ENCODE measurements at places on chromosomes 7 and 10.

- DNase-seq = no peak
Measured at GRCh38 chr7:155920068-155920461, 107.8 kb upstream of the SHH start.

DNA sequence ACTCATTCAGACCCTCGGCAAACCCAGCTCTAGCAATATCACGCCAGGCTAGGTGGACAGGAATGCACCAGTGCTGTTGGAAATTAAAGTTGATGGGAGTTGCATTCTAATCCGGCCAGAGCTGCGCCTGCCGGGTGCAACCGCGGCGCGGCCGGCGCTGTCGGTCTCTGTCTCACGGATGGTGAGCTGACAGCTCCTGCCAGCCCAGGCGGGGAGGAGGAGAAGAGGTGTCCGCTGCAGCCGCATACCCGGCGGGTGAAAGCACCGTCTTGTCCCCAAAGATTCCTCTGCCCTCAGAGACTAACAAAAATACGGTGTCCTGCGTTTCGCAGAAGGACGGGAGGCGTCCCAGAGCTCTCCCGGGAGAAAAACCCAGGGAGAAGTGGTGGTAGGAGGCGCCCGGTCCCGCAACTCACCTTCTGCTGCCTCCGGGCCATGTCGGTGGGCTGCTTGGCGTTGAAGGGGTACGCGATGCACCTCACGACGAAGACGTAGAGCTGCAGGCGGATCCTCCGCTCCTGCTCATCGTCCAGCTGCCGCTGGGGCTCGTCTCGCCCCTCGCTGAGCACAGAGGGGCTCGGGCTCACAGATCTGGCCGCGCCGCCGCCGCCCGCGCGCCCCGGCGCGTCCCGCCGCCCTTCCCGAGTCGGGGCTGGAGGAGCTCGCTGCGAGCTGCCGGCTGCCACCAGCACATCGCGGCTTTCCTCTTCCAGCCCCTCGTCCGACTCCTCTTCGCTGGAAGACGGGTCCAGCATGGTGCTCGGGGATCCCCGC lies 490 bp downstream of the CADPS2 start:
- DNase-seq = no peak

DNA sequence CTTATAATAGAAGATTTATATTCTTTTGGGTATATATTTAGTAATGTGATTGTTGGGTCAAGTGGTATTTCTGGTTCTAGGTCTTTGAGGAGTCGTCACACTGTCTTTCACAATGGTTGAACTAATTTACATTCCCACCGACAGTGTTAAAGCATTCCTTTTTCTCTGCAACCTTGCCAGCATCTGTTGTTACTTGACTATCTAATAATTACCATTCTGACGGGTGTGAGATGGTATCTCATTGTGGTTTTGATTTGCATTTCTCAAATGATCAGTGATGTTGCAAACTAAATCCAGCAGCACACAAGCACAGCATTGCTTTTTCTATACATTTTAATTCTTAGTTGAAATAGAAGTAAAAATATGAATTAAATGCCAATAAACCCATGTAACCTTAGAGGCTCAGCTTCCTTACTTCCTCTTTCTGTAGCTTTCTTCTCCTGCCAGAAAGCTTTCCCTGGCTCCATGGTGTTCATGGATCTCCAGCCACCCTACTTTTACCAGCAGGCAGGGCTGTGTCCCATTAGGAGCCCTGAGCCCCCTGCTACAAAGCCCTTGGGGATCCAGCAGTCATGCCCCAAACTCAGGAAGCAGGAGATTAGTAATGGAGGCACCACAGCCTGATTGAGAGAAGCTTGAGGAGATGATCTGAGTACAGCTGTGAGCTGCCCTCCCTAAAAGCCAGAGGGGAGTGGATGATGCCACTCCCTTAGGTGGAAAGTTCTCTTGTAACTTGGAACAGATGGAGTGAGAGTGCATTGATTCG lies 158.6 kb downstream of the TMEM178B start:
- DNase-seq = no peak

GRCh38 chr7:53428045-53428444 lies 392.6 kb downstream of the POM121L12 start:
- no peak for DNase-seq

DNA sequence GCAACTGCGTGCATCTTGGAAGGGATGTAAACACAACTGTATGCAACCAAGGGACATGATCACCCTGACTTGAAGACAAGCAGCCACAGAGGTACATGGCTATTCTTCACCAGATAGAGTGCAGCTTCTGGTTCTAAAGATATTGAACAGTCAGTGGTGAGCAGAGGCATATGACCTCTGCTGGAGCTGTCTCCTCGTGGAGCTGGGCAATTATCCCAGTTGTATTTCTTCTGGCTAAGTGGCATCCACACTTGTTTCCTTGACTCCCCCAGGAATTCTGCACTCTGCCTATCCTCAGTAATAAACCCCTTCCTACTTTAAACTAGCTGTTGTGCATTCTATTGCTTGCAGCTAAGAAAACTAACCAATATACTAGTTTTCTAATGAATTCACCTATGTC lies 216.8 kb downstream of the THSD7A start:
- DNase-seq = no peak

- DNase-seq = no peak
Measured at GRCh38 chr10:70587045-70587658, 15.4 kb downstream of the PRF1 start.

GRCh38 chr10:118241229-118242137 lies 100.6 kb downstream of the FAM204A start:
- peak; percentile 39 for DNase-seq

- no peak for DNase-seq
Measured at GRCh38 chr10:30432622-30433305, 1.2 kb upstream of the MAP3K8 start.

GRCh38 chr10:52658112-52658511 lies 114.5 kb downstream of the MBL2 start:
- DNase-seq = no peak

DNA sequence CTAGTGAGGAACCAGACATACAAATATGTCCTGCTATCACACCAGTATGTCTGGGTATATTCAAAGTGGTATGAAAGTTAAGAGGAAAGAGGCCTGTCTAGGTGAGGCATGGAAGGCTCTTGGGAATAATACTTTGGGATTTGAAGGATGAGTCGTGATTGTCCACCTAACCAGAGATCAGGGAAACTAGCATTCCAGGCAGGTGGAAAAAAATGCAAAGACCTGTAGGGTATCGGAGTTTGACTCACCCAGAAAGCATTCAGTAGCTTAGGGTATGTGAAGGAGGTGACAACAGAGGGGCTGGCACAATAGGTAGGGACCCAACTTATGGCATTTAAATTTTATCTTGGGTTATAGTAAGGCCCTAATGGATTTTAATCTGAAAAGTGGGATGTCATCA lies 950 bp upstream of the GCC1 start:
- no peak for DNase-seq

GRCh38 chr7:2528481-2529095 lies 9.0 kb downstream of the LFNG start:
- no peak for DNase-seq
